Activated CD8-positive, alpha-beta memory T cell treated with anti-CD3 and anti-CD28 coated beads, Interleukin-2, amount 10 ng/mL, durations not matched to agents 7 days and 5 days (primary cell): ENCODE measurements at places on chromosomes 7 and 10.

- H3K27me3 ChIP-seq: peaks cover 37% of the 10 kb centered on the region
- H3K27ac ChIP-seq: no peak overlapping the region
- no peak overlapping the region for H3K4me3 ChIP-seq
- H3K36me3 ChIP-seq: peaks cover 1% of the 10 kb centered on the region
- no peak for DNase-seq
- H3K4me1 ChIP-seq: peaks cover 7% of the 10 kb centered on the region
These were observed 75.7 kb upstream of the SYPL1 start for GRCh38 chr7:106187613-106188350.

DNA sequence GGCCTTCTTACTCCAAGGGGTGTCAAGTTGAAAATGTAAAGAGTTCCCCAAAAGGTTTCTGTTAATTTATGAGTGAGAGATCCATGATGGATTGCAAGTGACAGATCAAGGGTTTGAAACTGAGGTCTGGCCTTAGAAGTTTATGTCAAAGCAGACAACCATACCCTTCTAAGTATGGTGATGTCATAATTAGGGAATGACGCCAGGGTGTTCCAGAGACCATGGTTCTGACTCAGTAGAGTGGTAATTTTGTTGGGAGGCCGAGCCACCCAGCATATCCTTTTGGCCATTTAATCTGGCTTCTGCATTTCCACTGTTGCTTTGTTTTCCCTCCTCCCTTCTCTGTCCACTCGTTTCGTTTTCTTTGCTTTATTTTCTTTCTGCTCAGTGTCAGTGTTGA lies 2.7 kb downstream of the TRUB1 start:
- no peaks in the 10 kb centered on the region for H3K27me3 ChIP-seq
- no peak for DNase-seq
- H3K36me3 ChIP-seq: peaks cover 26% of the 10 kb centered on the region
- H3K4me3 ChIP-seq: no peak overlapping the region

DNA sequence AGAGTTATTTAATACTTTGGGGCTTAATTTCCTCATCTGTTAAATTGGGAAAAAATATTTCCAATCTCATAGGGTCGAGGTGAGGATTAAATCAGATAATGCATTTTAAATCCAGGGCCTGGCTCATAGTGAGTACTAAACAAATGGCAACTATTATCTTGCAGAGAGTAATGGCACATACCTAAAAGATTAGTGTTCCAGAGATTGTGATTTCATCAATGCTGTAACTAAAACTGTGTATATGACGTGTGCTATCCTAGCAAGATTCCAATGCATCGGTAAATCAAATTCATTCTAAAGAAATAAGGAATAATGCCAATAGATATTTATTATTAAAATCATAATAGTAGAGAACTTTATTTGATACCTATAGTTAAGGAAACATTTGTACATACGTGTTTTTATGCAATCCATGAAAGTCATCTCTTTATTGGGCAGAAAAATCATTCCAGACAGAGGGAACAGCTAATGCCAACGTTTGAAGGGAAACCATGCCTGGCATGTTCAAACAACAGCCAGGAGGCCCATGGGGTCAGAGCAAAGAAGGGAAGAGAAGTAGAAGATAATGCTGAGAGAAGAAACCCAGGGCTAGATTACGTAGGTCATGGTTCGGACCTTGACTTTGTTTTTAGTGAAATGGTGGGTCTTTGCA lies 174.8 kb upstream of the AGR3 start:
- peaks cover 22% of the 10 kb centered on the region for H3K4me1 ChIP-seq
- H3K27ac ChIP-seq: no peak overlapping the region
- no peak overlapping the region for H3K4me3 ChIP-seq
- H3K27me3 ChIP-seq: no peaks in the 10 kb centered on the region
- H3K36me3 ChIP-seq: peaks cover 15% of the 10 kb centered on the region
- DNase-seq: no peak

DNA sequence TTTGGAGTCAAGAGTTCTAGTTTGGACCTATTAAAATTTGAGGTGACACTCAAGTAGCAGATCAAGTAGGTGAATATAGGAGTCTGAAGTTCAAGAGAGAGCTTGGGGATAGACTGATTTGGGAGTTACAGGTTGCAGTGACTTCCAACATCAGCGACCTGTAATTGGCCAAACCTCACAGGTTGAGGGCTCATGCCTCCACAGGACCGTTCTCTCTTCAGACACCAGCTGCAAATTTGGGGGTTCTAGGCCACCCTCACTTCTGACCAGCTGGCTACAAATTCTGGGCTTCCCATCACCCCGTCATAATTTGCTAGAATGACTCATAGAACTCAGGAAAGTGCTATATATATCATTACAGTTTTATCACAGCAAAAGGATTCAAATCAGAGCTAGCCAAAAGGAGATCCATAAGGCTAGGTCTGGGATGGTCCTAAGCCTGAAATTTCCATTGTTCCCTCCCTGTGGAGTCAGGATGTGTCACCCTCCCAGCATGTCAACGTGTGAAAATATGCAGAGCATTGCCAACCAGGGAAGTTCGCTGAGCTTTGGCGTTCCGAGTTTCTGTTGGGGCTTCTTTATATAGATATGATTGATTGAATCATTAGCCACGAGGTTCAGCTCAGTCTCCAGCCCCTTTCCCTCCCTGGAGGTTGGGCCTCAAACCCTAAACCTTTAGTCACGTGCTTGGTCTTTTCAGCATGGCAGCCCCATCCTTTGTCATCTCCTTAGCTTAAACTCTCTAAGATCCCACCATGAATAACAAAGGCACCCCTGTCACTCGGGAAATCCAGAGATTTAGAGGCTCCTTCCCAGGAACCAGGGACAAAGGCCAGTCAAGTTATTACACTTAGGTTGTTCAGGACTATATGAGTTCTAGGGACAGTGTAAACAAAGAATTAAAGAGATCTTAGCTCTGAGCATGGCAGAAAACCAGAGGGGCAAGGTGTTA lies 20.7 kb upstream of the ZNF212 start:
- peaks cover 2% of the 10 kb centered on the region for H3K4me1 ChIP-seq
- H3K36me3 ChIP-seq: peaks cover 68% of the 10 kb centered on the region
- H3K4me3 ChIP-seq: no peak overlapping the region
- H3K27ac ChIP-seq: no peak overlapping the region
- H3K27me3 ChIP-seq: no peaks in the 10 kb centered on the region
- DNase-seq: no peak
